ENCODE measurements at places on chromosomes 12 and 14.

DNA sequence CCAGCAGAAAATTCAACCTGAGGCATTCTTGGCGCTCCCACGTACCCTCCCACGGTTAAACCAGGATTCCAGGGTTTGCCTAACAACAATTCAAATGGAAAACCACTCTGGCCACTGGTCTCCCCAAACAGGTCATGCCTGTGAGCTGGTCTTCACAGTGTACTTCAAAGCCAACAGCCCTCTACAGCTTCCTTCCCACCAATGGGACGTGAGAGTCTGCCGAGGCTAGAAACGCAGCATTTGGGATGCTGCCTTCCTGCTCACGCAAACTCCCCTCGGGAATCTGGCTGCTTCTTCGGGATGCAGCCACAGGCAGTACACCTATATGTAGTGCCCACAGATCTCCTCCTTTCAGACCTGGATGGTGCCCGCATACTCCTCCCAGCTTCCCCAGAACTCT lies 149.1 kb downstream of the KLHL28 start:
- no peak for DNase-seq

DNA sequence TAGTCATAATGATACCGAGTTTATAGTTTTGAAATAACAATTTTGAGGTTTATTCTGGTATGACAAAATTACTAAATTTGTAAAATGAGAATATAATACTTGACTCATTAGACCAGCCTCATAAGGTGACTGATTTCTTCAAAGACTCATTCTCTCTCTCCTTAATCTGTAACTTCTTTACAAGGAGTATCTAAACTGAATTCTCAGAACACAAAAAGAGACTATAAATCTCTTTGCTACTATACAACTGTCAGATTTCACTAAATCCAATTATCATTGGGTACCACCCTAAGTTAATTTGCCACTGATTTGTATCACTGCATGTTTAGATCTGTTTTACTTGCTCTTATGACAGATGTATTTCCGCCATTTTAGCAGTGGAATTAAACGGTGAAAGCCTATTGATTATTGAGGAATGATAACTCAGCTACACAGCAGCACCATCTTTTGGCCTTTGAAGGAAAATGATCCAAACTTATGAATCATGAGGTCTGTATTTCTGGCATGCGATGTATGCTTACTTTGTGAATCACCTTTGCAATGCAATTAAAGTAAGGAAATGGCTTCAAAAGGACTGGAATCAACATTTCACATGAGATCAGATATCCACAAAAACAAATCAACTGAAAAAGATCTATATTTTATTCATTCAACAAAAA lies 161.2 kb downstream of the RERGL start:
- no peak for DNase-seq

- no peak for DNase-seq
These were observed 23.9 kb downstream of the PHLDA1 start for GRCh38 chr12:76007640-76008039.

- DNase-seq, result no peak
These were observed 29.4 kb downstream of the ACAD10 start for GRCh38 chr12:111715279-111715678.

GRCh38 chr14:88369496-88369895 lies 16.0 kb upstream of the SPATA7 start:
- no peak for DNase-seq

DNA sequence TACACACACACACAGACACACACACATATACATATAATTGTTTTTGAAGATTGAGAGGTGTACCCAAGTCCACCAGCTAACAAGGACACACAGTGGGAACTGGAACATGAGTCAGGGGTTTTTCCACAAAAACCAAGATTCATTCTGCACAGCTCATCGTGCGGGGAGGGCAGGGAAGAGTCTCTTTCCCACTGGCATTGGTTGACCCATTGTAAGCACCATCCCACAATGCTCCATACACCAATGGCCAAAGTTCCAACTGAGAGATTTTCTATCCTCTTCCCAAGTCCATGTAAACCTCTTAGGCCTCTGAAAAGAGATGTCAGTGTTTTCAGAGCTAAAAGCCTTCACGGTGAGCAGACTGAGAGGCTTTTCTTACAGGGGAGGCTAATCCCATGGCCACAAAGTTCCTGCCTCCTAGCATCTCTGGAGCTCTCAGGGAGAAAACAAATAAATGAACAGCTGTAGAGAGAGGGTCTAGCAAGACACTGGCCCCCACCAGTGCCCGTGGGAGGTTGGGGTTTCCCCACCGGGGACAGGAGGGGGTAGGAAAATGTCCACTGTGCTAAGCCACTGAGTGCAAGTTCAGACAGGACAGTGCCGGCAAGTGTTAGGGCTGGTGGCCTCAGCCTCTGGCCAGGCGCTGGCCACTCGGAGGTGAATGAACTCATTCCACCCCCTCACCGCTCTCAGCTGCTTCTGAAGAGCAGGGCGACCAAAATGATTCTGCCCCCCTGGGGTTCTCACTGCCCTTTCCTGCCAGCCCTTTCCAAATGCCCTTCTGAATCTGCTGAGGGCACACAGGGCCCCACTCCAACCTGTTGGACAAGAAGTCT lies 21.5 kb upstream of the TC2N start:
- no peak for DNase-seq

DNA sequence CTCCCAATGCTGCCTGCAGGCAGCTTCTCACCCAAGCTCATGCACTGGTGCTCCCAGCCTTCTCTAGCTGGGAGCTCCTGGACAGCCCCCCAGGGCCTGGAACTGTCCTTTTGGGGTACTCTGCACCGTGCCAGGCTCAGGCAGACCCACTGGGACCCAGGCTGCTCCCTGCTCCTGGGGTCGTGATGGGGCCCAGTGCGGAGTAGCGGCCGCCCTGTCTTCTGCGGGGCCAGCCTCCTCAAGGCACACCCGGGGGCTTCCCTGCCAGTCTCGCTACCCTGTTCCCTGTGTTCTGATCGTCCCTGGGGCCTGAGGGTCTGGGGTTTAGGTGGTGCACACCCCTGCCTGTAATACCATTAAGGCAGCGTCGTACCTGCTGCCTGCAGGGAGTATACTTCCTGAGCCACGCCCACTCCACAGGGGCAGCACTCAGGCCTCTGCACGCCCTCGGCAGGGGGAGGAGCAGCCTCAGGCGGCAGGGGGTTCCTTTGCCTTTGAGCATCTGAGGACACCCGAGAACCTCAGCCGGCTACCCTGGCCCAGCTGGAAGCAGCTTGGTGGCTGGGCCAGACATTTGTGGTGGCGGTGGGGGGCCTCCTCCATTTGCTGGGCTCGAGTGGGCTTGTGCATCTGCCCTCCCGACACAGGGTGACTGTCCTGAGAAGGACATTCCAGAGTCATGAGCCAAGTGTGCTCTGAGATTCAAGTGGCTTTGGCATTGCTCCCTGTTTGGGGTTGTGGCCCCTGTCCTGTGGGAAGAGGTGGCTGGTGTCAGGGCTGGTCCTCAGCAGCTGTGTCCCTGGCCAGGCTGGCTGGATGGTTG lies 9.2 kb upstream of the CRIP2 start:
- no peak for DNase-seq

- no peak for DNase-seq
These were observed 63.4 kb upstream of the AEBP2 start for GRCh38 chr12:19375888-19376287.

Data from SK-N-SH (cell line).